ENCODE measurements at places on chromosomes 16 and 17.

- no peak for DNase-seq
Measured at GRCh38 chr16:55001931-55002330, 71.3 kb downstream of the IRX5 start.

GRCh38 chr17:17781591-17782496 is 54.9 kb downstream of the SREBF1 start:
- peak; percentile 95 for DNase-seq

DNA sequence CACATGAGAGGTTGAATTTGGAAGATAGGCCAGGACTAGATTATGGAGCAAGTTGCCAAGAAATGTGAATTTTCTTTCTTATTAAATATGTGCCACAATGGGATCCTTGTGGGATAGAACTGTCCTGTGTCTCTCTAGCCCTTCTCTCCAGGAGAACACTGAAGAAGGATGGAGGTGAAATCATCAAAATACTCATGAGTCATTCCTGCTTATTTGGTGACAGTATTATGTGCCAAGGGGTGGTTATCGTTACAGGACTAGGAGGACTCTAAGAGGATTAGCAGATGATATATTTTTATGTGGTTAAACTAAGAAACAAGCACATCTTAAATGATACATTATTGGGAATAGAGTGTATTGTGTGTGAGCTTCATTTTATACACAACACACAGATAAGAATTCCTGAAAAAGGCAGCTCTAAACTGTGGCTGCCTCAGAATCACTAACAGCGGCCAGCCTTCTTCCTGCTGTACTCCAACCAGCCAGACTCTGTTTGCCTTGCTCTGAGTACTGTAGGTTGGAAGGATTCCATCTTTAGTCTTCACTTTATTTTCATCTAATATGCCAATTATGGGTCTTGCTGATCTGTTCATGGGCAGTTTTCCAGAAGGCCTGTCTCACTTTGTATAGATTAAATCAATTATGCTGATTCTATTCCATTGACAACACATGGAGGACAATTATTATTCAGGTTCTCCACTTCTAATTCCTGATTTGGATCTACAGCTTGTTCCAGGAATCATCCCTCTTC is 325.8 kb downstream of the ABCC12 start:
- DNase-seq: no peak

- no peak for DNase-seq
Measured at GRCh38 chr17:59409336-59410048, 78.0 kb downstream of the YPEL2 start.

DNA sequence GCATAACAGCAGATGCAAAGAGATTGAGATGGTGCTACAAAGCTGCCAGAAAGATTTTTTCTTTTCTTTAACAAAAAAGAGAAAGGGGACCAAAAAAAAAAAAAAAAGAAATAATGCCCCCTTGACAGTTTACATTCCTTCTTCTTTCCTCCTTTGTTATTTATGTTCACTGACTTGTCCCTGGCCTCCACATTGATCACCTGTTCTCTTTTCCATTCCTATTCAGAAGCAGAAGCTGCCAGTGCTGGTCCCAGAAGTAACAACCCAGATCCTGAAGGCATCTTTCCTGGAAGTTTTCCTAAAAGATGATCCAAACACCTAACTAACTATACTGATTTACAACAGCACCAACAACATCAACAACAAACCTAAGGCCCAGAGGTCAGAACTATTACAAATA is 728.1 kb downstream of the KCNJ2 start:
- no peak for DNase-seq

GRCh38 chr17:44467108-44467507 is 36.1 kb downstream of the GPATCH8 start:
- DNase-seq: no peak

GRCh38 chr17:45367216-45367615 is 50.4 kb upstream of the MAP3K14 start:
- peak; percentile 53 for DNase-seq

GRCh38 chr17:7909089-7909488 is 7.0 kb downstream of the RNF227 start:
- no peak for DNase-seq

DNA sequence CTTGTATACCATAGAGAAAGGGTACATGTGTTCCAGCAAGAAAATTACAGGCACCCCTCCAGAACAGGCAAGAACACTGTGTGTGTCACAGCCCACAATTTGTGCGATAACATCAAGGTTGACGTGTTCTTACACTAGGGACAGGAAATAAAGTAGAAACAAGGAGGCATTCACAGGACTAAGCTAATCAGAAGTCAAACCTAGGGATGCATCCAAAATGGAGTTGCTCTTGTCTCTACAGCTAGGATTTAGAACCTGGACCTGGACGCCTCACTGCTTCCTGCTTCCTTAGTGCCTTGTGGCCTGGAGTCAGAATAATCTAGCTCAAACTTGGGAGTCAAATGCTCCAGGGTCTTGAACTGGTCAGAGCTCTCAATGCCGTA is 41.3 kb downstream of the GINS3 start:
- DNase-seq: no peak

DNA sequence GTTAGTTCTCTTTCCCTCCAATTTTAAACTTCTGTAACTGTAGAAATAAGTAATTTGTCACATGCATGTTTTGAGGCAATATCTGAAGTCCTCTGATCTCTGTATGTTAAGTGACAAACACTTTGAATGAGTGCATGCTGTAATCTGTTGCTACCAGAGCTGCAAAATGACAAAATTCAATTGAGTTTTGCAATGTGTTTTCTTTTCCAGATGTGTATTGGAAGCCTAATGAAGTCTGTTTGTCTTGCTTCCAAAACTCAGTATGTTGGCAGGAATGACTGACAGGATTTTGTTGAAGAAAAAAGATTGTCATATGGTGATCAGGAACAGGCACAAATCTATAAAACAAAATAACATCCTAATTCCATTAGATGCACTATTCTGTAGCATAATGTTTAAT is 561.6 kb upstream of the CDH8 start:
- no peak for DNase-seq

DNA sequence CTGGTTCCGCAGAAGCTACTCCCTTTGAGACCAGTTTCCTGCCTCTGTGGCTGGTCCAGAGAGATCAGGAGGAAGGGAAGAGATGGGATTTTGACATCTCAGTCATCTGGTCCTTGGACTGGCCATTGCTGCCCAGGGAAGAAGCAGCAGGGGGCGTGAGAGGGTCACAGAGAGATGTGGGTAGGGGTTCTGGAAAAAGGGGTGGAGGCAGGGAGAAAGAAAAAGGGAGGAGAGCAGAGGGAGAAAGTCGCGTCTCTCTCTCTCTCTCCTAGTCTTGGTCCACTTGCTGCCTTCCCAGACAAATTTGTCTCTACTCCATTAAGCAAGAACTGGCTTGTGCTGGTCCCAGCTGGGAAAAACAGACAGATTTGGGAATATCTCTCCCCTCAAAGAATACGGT is 4.4 kb downstream of the SHBG start:
- no peak for DNase-seq

DNA sequence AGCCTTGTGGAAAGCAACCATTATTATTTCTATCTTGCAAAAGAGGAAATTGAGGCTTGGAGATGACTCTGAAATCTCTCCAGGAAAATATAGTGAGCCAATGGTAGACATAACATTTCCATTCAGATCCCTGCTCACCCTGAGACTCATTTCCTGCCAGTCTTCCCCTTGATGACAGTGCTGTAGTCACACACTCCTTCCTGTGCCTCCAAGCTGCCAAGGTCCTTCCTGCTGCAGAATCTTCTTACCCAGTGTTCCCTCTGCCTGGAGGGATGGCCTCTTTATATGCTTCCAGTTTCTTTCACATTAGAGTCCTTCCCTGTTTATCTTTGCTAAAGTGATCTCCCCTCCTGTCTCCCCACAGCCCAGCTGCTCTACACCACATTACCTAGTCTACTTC is 648.1 kb downstream of the TOX3 start:
- DNase-seq: no peak

DNA sequence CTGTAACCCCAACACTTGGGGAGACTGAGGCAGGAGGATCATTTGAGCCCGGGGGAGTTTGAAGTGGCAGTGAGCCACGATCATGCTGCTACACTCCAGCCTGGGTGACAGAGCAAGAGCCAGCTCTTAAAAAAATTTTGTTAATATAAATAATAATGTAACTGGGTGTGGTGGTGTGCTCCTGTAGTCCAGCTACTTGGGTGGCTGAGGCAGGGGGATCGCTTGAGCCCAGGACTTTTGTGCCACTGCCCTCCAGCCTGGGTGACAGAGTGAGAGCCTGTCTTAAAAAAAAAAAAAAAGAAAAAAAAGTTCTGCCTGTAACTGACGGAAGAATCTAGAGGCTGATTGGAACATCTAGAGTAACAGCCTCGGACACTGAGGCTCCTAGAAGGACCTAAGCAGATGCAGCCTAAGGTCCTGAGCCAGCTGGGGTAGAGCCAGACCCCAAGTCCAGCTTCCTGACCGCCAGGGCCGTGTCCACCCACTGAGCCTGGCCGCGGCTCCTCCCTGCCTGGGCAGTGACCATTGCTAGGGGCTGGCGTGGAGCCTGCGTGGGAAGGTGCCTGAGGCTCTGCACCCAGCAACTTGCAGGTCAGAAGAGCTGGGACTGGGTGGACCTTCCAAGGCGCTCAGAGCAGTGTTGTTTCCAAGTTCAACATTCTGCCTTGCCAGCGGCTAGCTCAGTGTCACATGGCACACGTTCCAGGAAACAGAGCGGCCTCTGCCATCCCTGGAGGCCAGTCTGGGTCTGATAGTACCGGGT is 209.4 kb upstream of the CIBAR2 start:
- DNase-seq: peak; percentile 97

- DNase-seq: no peak
Measured at GRCh38 chr16:78684655-78685375, 585.4 kb downstream of the WWOX start.

GRCh38 chr17:33989361-33990148 is 265.5 kb upstream of the CCL2 start:
- DNase-seq: no peak

GRCh38 chr16:84730406-84731106 is 30.8 kb downstream of the USP10 start:
- DNase-seq: peak; percentile 87

- DNase-seq: no peak
Measured at GRCh38 chr17:30363715-30364202, 15.0 kb upstream of the CPD start.

DNA sequence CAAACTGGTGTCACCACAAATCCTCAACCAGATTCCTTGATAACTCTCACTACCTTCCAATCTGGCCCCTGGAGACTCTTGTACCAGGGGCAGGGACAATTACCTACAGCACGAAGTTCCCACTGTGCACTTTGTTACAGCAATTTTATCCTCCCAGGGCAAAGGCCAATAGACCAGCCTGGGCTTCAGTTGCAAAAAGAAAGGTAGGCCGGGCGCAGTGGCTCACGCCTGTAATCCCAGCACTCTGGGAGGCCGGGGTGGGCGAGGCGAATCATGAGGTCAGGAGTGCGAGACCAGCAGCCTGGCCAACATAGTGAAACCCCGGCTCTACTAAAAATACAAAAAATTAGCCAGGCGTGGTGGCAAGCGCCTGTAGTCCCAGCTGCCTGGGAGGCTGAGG is 36.9 kb downstream of the USP7 start:
- no peak for DNase-seq

- DNase-seq: no peak
Measured at GRCh38 chr16:51430716-51431369, 279.8 kb upstream of the SALL1 start.

DNA sequence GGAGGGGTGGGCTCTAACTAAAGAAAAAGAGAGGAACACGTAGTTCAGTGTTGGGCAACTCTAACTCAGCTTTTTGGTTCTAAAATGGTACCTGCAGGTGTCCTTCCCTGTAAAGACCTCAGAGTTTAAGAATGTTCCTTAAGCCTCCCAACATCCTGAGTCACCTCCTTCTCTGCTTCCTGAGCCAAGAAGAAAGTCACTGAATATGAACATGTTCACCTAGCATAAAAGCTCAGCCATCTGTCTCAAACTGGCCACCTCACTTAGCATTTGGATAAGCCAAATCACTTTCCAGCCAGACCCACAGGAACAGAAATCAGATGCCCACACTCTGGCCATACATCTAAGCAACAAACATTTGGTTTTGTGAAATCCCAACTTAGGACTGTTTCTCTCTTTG is 3.7 kb downstream of the TMEM98 start:
- DNase-seq: no peak

GRCh38 chr17:49527927-49528651 is 33.0 kb downstream of the NGFR start:
- no peak for DNase-seq

GRCh38 chr16:58658796-58659211 is 25.8 kb downstream of the SLC38A7 start:
- no peak for DNase-seq

GRCh38 chr17:31506517-31506916 is 115.0 kb downstream of the RAB11FIP4 start:
- no peak for DNase-seq

GRCh38 chr17:21242780-21243515 is 10.3 kb downstream of the NATD1 start:
- DNase-seq: no peak

- no peak for DNase-seq
Measured at GRCh38 chr17:63029541-63029940, 63.5 kb downstream of the TANC2 start.

- DNase-seq: peak; percentile 38
Measured at GRCh38 chr16:27436065-27436464, 34.1 kb downstream of the IL21R start.

- no peak for DNase-seq
Measured at GRCh38 chr17:44315760-44316731, 7.6 kb downstream of the RUNDC3A start.

DNA sequence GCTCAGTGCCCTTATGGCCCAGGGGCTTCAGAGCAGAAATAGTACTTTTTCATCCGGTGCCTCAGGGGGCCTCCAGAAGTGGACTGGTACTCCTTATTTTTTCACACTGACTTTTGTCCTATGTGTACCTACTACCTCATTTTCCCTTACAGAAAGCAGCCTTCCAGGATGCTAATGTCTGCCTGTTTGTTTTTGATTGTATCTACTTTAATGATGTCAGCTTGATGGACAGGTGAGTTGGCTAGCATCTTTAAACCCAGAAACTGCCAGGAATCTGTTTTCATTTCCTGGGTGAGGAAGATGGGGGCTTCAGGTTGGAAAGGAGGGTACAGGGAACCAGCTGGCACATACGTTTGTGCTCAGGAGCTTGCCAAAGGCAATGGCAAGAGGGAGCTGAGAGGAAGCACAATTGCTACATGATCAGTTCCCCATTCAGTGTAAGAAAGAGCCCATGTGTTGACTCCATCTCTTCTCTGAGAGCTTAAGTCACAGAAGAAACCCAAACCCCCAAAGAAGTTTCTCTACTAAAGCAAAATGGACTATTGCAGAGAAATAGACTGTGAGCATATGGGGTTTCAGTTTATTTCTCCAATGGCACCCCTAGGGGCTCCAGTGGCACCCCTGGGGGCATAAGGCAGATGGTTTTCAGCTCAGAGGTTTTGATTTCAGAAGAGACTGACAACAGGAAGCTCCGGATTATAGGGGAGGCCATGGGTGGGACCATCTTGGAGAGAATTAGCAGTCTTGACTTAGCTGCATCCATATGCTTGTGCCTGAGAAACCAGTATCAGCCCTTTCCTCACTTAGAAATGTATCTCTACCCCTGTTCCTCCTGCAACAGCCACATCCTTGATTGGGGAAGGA is 16.3 kb downstream of the LIG3 start:
- DNase-seq: no peak

GRCh38 chr16:79248351-79248750 is 352.2 kb downstream of the MAF start:
- no peak for DNase-seq
